ENCODE measurements at places on chromosomes 7 and 10.

GRCh38 chr10:130244031-130244927 lies 108.1 kb downstream of the GLRX3 start:
- DNase-seq, result no peak

GRCh38 chr10:52313256-52313932 lies 687 bp upstream of the DKK1 start:
- DNase-seq, result no peak

DNA sequence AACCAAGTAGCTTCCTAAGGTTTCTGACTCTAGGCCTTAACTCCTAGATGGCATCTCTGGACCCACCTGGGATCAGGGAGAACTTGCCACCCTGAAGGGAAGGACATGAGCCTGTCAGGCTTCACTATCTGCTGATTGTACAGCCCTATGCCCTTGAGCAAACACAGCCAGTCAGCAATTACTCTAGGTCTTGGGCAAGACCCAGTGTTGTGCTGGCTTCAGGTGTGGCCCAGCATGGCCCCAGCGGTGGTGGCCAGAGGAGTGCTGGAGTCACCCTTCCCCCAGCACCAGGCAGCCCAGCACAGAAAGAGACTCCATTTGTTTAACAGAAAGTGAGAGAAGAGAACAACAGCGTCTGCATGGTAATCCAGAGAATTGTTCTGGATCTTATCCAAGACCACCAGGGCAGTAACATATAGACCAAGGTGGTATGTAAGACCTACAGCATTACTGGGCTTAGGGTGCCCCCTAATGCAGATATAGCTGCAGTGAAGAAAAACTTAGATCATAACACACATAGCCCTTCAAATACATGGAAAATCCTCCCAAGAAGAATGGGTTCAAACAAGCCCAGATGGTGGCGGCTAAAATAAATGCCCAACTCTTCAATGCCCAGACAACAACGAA lies 207.7 kb downstream of the MAGI2 start:
- no peak for DNase-seq

DNA sequence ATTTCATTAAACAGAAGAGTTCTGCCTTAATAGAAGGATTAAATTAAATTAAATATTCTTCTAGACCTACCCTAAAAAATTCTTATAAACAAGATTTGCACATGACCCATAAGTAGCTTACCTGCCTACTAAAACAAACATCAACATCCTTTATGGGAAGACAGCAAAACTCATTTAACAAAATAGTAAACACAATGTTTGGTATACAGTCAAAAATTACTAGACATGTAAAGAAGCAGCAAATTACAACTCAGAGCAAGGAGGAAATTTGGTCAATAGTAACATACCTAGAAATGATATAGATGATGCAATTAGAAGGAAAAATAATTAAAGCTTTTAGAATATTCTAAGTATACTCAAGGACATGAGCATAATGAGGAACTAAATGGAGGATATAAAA lies 27.9 kb downstream of the CCDC172 start:
- DNase-seq, result no peak

- no peak for DNase-seq
Measured at GRCh38 chr7:132565885-132566284, 10.4 kb downstream of the PLXNA4 start.

- DNase-seq, result no peak
Measured at GRCh38 chr7:114375907-114376306, 38.7 kb upstream of the FOXP2 start.

DNA sequence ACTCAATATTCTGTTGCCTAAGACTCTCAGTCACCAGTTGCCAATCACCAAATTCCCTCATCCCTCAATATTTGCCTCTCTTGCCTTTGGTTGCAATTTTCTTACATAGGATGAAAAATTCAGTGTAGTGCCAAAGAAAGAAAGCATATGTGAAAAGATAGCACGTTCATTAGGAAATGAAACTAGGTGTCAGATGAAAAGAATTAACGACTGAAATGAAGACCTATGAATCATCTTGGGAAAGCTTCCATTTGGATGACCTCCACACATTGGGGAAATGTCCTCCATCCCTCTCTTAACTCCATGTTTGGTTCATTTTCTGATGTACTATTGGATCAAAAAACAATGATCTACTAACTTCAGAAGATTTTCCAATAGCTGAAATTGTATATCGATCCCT lies 145.1 kb upstream of the MEOX2 start:
- no peak for DNase-seq

GRCh38 chr7:101163279-101164070 lies 1.9 kb downstream of the VGF start:
- no peak for DNase-seq

Data from GM18507 (cell line).